Urinary bladder (tissue), 4 donors: ENCODE measurements at places on chromosomes 6 and 20. TPM values are rescaled to one million over a fixed set of nuclear protein-coding genes. Genes with fewer than 3 reads are reported as not detected.

DNA sequence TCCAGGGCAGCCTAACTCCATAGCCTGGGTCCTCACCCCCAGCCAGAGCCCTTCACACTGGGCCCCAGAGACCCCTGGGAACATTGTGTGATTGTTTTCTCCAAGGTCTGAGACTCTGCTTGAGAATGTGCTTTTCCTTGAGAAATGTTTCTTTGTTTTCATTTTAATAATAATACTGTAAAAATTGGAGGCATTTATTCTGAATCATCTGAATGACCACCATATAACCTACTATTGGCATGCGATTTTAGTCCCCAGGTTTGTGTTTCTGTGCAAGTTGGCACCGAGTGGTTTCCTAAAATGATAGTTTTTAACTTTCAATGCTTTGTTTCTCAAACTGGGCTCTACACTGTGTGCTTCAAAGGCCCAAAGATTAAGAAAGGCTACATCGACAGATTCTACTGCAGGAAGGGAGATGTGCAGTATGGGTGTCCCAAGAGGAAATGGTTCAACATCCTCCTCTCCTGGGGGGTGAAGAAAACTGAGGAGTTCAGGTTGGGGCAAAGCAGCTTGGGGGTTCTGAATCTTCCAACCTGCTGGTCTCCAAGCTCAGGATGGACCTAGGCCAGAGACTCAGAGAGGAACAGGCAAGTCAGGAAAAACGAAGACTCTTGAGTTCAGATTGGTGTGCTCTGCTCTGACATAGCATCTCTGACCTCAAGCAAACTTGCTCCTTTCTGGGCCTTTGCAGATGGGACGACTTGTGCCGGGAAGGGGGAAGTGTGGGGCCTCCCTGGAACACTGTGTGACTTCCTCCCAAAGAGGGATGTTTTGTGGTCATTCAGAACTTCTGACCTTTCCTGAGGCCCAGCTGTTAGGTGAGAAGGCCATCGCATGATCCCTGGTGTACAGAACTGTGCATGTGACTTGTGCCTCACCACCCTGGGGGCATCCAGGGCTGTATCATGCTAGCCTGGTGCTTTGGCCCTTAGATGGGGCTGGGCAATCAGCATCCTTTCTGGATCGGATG, 31.0 kb downstream of the DAAM2 start:
- DNase-seq = no peak

CST5 gene
- not detected for polyA plus RNA-seq

DNA sequence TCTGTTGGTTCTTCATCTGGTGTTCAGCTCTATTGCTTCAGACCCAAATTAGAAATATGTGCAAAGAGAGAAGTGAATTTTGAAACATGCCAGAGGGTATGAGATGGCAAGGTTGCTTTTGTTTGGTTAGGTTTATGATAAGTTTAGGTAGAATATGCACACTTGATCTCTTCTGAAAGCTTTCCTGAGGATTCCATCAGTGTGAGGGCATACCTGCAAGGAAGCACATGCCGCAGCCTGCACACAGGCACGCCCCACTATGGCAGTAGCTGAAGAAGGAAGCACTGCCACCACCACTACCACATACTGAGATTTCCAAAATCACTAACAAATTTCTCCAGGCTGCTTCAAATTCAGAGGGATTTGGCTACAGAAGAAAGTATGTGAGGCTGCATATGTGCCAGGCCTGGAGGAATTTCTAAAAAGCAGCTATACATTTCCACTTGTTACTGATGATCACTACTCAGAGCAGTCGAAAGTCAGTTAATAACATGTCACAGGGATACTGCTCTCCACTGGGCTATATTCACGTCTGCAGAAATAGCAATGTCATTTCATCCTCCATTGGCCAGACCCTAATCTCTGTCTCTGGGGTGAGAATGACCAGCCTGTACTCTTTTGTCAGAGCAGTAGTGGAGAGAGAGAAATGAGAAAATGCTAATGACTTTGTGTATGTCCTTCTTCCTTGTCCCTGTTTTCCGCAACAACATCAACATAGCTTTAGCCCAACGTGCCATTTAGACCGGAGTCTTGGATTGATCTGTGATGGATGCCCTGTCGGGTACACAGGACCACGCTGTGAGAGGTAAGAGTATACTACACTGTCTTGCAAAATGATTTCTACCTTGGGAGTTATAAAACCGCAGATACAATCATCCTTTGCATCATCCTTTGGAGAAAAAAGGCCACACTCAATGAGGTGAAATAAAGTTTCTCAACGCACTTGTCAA, 396.7 kb downstream of the LAMA2 start:
- DNase-seq = no peak

GRCh38 chr6:158377860-158378259, 65.6 kb downstream of the TULP4 start:
- DNase-seq = peak; percentile 51

- no peak for DNase-seq
Measured at GRCh38 chr20:48558906-48559305, 268.9 kb downstream of the PREX1 start.

DNA sequence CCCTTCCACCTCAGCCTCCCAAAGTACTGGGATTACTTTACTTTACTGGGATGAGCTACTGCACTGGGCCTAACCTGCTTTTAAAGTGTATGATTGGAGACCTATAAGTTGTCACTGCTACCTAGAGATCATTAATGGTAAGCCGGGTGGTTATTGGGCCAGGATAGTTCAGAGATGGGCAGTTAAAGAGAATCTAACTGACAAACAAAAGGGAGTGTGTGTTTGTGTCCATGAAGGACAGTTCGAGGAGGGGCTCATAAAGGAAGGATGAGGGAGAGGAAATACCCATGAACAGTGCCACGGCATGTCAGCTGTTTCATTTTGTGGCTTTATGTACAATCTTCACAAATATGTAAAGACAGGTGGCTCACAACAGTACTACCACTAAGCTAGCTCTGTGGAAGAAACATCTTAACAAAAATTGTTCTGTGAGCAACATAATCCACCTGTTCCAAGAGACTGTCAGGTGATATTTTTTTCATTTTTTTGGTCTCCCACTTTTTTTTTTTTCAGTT, 69.7 kb upstream of the FAM8A1 start:
- no peak for DNase-seq

TFAP2A gene
- polyA plus RNA-seq = 1.1 TPM

DNA sequence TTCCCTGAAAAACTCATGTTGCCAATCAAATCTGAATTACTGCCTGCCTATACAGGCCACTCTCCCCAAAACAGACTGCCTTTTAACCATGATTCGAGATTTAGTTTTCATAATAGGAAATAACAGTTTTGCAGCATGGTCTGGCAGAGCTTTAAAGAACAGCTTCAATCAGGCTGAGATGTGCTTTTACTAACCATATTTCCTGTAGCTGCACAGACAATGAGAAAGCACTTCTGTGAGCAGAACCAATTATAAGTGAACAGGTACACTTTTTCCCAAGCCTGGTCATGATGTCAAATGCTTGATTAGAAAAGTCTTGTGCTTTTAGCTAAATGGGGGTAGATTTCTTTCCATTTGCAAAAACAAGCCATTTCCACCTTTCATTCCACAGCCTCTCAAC, 108.2 kb downstream of the THEMIS start:
- DNase-seq = no peak

DNA sequence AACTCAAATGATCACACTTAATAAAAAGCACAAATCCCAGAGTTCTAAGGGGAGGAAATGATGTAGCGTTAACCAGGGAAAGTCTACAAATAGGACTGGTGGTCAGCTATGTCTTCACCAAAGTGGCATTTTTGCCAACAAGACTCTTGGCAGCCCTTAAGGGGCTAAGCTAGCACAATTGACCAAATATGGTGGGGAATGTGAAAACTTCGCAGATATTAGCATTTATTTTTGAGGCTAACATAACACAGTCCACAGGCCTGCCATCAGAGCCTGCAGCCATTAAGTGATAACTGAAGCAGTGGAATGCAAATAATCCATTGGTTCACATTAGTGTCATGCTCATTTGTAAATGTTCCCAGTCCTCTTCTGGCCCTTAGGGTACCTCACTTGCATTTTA, 274.6 kb downstream of the FOXC1 start:
- no peak for DNase-seq

DNA sequence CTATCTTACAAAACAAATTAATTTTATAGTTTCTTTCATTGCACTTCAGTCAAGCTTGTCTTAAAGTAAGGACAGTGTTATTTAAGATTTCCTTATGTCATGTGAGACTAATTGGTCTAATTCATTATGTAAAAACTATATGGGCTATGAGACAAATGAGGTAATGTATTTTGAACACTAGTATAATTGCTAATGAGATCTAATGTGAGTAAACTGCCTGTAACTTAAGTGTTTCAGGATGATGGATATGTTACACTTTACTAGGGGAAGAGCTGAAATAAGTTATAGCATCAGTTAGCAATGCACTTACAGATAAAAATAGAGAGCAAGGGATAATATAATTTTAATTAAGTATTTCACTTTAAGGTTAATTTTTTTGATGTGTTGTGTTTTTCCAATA, 386.3 kb upstream of the MAP3K7 start:
- no peak for DNase-seq

DNA sequence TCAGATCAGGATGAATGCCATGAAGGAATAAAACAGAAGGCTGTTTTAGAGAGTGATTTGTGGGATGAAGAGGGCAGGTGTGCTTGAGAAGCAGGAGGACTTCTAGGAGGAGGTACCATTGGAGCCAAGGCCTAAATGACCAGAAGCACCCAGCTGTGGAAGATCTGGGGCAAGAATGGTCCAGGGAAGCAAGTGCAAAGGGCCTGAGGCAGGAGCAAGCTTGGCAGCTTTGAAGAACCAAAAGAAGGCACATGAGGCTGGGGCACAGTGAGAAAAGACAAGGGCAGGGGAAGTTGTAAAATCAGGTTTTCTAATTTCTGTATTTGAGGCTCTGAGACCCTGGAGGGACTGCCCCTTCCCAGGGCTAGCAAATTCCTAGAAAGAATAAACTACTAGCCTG, 9.8 kb downstream of the SLC13A3 start:
- no peak for DNase-seq

DNA sequence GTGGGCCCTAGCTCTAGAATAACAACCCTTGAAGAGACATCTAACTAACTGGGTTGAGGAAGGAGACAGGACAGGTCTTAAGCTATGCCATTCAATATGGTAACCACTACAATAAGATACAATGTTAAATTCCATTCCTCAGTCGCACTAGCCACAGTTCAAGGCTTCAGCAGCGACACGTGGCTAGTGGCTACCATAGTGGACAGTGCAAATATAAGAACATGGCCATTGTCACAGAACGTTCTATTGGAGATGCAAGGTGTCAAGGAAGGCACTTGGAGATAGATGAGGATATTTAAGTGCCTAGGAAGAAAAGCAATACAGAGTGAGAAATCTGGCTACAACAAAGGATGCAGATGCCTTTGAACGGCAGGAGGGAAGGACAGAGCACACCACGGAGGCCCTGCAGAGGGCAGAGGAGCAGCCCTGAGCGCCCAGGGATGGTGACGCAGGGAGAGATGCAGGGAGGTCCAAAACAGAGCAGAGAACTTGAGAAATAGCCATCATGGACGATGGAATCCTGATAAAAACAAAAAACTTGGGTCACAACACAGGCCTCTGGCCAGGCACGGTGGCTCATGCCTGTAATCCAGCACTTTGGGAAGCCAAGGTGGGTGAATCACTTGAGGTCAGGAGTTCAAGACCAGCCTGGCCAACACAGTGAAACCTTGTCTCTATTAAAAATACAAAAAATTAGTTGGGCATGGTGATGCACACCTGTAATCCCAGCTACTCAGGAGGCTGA, 140.7 kb downstream of the ZMYND8 start:
- DNase-seq = no peak

DNA sequence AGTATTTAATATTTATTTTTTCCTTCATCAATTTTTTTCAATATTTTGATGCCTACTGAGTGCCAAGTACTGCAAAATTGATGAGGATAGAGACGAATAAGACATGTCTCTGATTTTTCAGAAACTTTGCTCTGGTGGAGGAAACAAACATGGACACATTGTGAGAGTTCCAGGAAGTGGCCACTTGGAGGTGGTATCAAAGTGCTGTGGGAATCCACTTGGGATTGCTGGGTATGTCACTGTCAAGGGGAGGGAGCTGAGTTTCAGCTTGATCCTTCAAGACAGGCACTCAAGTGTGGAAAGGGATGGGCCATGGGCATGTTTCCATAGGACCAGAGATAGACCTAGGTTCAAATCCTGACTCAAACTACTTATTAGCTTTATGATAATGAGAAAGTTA, 24.5 kb upstream of the ABCC10 start:
- no peak for DNase-seq

- DNase-seq = no peak
Measured at GRCh38 chr6:138545621-138545980, 46.3 kb upstream of the NHSL1 start.

DNA sequence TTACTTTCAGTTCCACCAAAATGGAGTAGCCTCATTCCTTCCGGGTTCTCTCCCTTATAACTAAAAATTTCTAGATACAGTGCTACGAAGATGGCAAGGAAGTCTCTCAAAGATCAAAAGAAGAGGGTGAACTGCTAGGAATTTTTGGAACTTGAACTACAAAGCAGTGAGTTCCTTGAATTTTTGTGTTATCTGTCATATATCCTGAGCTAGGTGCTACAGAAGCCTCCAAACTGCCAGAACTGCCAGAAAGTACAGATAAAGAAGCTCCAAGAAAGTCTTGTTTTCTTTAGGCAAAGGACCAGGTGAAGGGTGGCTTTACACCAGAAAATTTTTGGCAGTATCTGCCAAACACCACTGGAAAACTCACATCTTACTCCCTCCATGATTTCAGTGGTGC, 218.8 kb upstream of the FLRT3 start:
- DNase-seq = no peak

GRCh38 chr6:84779380-84779779, 15.0 kb upstream of the TBX18 start:
- no peak for DNase-seq

AARS2 gene
- polyA plus RNA-seq = 7.5 TPM

DNA sequence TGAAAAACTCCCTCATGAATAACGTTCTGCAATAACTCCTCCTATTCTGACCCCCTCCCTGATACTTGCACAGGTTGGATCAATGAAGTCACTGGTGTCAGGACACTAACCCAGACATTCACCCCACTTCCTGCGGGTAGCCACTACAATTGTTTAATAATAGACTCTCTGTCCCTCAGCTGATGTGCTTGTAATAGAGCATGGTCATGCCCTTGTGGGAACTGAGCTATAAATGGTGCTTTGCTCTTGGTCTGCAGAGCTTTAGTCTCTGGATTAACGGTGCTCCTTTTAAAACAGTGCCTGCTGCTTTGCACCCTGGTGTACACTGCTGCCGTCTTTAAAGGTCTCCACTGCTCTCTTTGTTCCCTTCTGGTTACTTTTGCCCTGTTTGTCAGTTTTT, 127.3 kb downstream of the BACH2 start:
- DNase-seq = no peak

GRCh38 chr20:20334489-20334888, 33.4 kb upstream of the INSM1 start:
- DNase-seq = no peak

DNA sequence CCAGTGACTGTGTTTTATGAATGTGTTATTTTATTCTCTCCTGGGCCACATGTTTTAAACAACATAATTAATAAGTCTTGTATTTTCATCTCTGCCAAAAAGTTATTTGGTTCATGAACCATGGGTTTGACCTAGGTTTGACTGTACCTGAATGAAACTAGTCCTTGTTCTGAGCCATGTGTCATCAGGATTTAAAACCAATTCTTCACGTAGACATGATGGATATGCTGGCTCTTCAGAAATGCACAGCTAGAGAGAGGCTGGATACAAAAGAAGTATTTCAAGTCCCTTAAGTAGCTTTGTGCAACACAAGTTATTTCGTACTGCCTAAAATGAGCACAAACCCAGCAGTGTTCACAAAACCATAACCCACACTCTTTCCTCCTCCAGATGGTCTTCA, 116.1 kb downstream of the IBTK start:
- DNase-seq = no peak

HMGCLL1 gene
- polyA plus RNA-seq = 2.5 TPM
